ENCODE measurements at places on chromosomes 11 and 22. TPM values are rescaled to one million over a fixed set of nuclear protein-coding genes. Genes with fewer than 3 reads are reported as not detected.

Gene HYLS1
- 11.5 TPM for total RNA-seq

Gene MS4A15
- total RNA-seq = not detected

Gene POTEH
- total RNA-seq = not detected

Gene OR56A4
- not detected for total RNA-seq

Gene MIAT
- 1.1 TPM for total RNA-seq
